ENCODE measurements at places on chromosomes 7 and 10. TPM values are rescaled to one million over a fixed set of nuclear protein-coding genes. Genes with fewer than 3 reads are reported as not detected.

The FERD3L gene
- not detected for total RNA-seq

The STAM gene
- total RNA-seq: 20.3 TPM

The NRP1 gene
- 2.8 TPM for total RNA-seq

The LIPN gene
- not detected for total RNA-seq

The NAPEPLD gene
- 12.7 TPM for total RNA-seq

The SCART1 gene
- total RNA-seq: 1.8 TPM

The CALHM1 gene
- total RNA-seq: 0.25 TPM

The SPOCK2 gene
- total RNA-seq: 217 TPM

The VIPR2 gene
- 2.2 TPM for total RNA-seq

The LHFPL3 gene
- not detected for total RNA-seq
